ENCODE measurements at places on chromosomes 4 and X. TPM values are rescaled to one million over a fixed set of nuclear protein-coding genes. Genes with fewer than 3 reads are reported as not detected.

The PCDH10 gene
- total RNA-seq: 0.51 TPM

The SRPX2 gene
- total RNA-seq: 1.3 TPM

The RAB40AL gene
- 0.30 TPM for total RNA-seq

The PAK3 gene
- 5.2 TPM for total RNA-seq

The PF4V1 gene
- total RNA-seq: not detected

The TKTL1 gene
- total RNA-seq: 1.1 TPM

The MTMR8 gene
- not detected for total RNA-seq

The SERPINA7 gene
- not detected for total RNA-seq

GRCh38 chr4:169341490-169341889 is 70.7 kb upstream of the SH3RF1 start:
- no peaks in the 10 kb centered on the region for H3K27me3 ChIP-seq
- peak overlapping the region; percentile 50 for H3K27ac ChIP-seq
- DNase-seq: peak; percentile 86

GRCh38 chr4:47386561-47387235 is 76.8 kb downstream of the COMMD8 start:
- no peaks in the 10 kb centered on the region for H3K4me1 ChIP-seq
- H3K27ac ChIP-seq: no peak overlapping the region
- no peak for DNase-seq

DNA sequence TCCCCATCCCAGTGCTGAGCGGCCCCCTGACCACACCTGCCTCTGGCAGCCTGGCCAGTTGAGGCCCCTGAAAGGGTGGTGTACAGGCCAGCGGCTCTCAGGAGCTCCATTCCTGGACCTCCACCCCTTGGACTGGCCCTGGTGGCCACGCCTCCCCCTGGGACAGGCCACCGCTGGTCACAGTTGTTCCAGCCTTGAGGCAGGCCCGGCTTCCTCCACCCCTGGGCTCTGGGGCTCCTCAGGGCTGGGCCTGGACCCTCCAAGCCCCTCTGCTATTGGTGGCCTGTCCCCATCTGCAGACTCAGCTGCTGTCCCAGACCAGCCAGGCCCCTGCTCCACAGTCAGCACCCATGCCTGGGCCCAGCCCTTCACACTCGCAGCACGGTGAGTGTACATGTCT is 93.2 kb upstream of the NKX1-1 start:
- no peak overlapping the region for H3K27ac ChIP-seq
- no peaks in the 10 kb centered on the region for H3K4me1 ChIP-seq
- H3K4me3 ChIP-seq: no peak overlapping the region
- H3K36me3 ChIP-seq: no peaks in the 10 kb centered on the region

GRCh38 chrX:68396953-68397352 is 36.3 kb downstream of the OPHN1 start:
- DNase-seq: peak; percentile 4
- no peak overlapping the region for H3K4me3 ChIP-seq

GRCh38 chr4:122479935-122480416 is 23.5 kb upstream of the IL2 start:
- no peaks in the 10 kb centered on the region for H3K36me3 ChIP-seq
- H3K27ac ChIP-seq: no peak overlapping the region

DNA sequence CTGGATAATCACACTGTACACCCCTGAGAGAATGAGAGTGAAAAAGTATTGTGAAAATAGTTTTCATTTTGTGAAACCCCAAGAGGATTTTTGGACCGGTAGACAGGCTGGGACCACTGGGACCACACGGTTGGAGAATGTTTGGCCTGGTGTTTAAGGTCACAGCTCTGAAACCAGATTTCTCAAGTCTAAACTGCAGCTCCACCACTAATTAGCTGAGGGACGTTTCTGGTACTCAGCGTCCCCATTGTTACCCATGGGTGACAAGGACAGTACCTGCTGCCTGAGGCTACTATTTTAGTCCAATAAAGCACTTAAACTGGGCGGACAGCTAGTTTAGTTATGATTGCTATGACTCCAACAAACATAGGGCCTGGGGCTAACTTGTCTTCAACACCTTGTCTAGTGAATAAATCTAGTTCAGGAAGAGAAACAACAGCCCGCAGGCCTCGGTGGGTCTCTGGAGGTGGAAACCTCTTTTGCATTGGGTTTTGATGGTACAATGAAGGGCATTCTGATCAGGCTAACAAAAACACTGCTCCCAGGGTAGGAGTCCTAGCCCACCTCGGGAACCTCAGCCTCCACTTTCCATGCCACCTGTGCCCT is 509 bp upstream of the USP11 start:
- no peak for DNase-seq
- no peaks in the 10 kb centered on the region for H3K36me3 ChIP-seq
- no peaks in the 10 kb centered on the region for H3K27me3 ChIP-seq

- H3K27ac ChIP-seq: no peak overlapping the region
- no peaks in the 10 kb centered on the region for H3K36me3 ChIP-seq
- no peaks in the 10 kb centered on the region for H3K27me3 ChIP-seq
- DNase-seq: no peak
- H3K4me1 ChIP-seq: no peaks in the 10 kb centered on the region
- H3K4me3 ChIP-seq: no peak overlapping the region
Observed at GRCh38 chr4:60128888-60129287, 1071.2 kb upstream of the ADGRL3 start.

DNA sequence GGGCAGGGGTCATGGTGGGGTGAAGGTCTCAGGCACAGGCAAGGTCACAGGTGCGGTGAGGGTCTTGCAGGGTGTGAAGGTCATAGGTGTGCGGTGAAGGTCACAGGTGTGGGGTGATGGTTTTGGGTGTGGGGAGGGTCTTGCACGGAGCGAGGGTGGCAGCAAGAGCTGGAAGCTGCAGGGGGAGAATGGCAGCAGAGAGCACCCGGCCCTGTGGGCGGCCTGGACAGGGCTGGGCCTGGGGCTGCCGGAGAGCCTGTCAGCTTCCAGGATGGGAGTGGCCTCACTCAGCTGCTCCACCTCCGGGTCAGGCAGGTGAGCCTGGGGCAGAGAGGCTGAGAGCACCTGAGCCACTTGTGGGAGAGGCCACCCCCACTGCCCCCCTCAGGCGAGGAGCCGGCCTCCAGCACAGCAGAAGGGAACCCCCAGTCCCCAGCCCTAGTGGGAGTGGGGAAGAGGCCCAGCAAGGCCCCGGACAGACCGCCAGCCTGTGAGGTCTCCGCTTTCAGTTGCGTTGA is 1.5 kb downstream of the MSANTD1 start:
- H3K4me1 ChIP-seq: no peaks in the 10 kb centered on the region
- H3K27ac ChIP-seq: no peak overlapping the region
- H3K27me3 ChIP-seq: no peaks in the 10 kb centered on the region
- no peak for DNase-seq

DNA sequence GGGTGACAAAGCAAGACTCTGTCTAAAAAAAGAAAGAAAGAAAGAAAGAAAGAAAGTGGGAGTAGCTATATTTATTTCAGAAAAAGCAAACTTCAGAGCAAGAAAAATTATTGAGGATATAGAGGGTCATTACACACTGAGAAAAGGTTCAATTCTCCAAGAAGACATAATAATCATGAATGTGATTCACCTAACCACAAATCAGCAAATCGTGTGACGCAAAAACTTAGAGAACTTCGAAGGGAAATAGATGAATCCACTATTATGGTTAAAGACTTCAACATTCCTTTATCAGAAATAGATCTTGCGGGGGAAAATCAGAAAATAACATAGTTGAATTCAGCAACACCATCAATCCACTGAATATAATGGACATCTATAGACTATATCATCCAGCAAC is 219.3 kb upstream of the LDB2 start:
- no peak overlapping the region for H3K4me3 ChIP-seq
- no peaks in the 10 kb centered on the region for H3K4me1 ChIP-seq
- H3K27me3 ChIP-seq: no peaks in the 10 kb centered on the region
- no peak for DNase-seq
- H3K27ac ChIP-seq: no peak overlapping the region

DNA sequence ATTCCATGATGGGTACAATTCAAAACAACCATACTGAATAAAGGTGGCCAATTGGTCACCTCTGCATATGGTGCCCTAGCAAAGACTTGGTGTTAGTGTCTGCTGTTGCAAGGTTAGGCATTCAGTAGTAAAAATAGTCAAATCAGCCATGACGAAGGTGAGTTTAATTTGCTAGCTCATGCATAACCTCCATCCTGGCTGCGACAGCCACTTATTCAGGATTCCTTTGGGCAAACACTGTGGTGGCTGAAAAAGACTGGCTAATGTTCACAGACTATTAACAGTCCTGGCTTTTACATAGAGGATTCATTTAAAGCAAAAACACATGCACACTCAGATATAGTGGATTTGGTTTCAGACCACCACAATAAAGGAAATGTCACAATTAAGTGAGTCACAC is 34.8 kb upstream of the MAP9 start:
- H3K36me3 ChIP-seq: no peaks in the 10 kb centered on the region
- DNase-seq: no peak
- no peak overlapping the region for H3K27ac ChIP-seq
- no peak overlapping the region for H3K4me3 ChIP-seq
- no peaks in the 10 kb centered on the region for H3K4me1 ChIP-seq
- no peaks in the 10 kb centered on the region for H3K27me3 ChIP-seq

DNA sequence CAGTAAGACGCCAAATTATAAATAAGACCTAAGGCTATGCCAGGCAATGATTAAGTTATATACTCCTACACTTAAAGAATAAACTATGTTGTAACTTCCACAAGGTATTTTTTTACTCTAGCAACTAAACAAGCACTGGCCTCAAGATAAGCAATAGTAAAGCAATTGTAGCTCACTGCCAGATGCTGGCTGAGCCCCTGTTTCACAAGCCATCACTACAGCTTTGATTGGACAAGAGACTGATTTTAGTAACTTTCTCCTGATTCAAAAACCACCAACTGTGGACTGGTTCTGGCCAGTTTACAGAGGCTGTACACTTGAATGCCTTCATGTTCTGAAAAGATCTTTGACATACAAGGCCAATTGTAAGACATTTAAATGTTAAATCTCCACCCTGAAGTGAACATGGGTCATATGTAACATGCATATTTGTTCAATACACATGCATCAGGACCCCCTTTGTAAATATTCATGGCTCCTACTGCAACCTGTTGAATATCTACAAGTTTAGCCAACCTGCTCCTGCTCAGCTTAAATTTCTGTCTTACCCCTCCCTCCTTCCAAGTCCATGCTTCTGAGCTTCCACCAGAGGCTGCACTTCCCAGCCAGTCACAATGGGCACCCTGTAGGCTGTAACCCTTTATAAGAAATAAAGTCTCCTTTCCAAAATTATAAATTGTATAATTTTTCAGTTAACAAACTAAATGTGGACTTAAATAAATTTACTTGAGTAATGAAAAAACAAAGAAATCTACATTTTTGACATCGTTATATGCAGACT is 423.6 kb downstream of the ANKRD50 start:
- H3K36me3 ChIP-seq: no peaks in the 10 kb centered on the region
- DNase-seq: no peak
- no peaks in the 10 kb centered on the region for H3K4me1 ChIP-seq
- H3K4me3 ChIP-seq: no peak overlapping the region

- H3K4me1 ChIP-seq: no peaks in the 10 kb centered on the region
- H3K27ac ChIP-seq: no peak overlapping the region
- peaks cover 2% of the 10 kb centered on the region for H3K36me3 ChIP-seq
- H3K27me3 ChIP-seq: no peaks in the 10 kb centered on the region
Observed at GRCh38 chr4:122170775-122171174, 18.6 kb downstream of the BLTP1 start.

- no peak for DNase-seq
- H3K36me3 ChIP-seq: no peaks in the 10 kb centered on the region
- H3K4me1 ChIP-seq: peaks cover 11% of the 10 kb centered on the region
- no peak overlapping the region for H3K4me3 ChIP-seq
- H3K27ac ChIP-seq: no peak overlapping the region
- no peaks in the 10 kb centered on the region for H3K27me3 ChIP-seq
Observed at GRCh38 chr4:125956276-125956675, 641.5 kb downstream of the FAT4 start.

DNA sequence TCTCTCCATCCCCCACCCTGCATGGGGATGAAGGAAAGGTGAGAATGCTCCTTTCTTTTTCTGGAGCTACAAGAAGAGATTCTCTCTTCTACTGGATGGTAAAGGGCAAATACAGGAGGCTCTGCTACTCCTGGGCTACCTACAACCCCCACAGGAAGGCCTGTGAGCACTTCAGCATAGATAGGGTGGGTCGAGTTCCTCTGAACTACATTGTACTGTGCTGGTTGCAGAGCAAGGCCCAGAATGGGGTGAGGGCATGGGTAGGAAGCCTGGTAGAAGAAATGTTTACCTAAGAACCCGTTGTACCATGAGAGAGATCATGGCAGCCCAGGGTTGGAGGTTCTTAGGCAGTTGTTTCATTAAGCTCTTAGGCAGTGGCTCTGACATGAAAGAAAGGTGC is 510.4 kb downstream of the MID1IP1 start:
- no peaks in the 10 kb centered on the region for H3K4me1 ChIP-seq
- no peaks in the 10 kb centered on the region for H3K36me3 ChIP-seq
- no peak for DNase-seq
- no peak overlapping the region for H3K27ac ChIP-seq

DNA sequence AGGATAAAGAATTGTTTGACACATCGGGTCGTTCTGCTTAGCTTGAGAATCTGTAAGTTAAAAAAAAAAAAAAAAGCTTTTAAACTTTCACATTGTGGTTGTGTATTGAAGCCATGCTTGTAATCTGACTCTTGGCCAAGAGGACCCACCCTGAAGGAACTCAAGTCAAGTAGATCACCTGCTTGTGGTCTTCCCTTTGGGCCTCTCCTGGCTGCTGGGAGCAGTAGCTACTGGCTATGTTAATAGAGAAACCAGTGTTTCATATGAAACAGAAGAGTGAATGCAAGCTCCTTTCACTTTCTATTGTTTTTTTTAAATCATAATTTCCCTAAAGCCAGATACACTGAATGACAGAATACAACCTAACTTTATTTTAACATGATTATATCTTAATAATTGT is 402.4 kb upstream of the NDST4 start:
- no peak overlapping the region for H3K4me3 ChIP-seq
- H3K27me3 ChIP-seq: no peaks in the 10 kb centered on the region
- peak; percentile 65 for DNase-seq
- H3K27ac ChIP-seq: no peak overlapping the region
- H3K36me3 ChIP-seq: no peaks in the 10 kb centered on the region
- peaks cover 14% of the 10 kb centered on the region for H3K4me1 ChIP-seq

DNA sequence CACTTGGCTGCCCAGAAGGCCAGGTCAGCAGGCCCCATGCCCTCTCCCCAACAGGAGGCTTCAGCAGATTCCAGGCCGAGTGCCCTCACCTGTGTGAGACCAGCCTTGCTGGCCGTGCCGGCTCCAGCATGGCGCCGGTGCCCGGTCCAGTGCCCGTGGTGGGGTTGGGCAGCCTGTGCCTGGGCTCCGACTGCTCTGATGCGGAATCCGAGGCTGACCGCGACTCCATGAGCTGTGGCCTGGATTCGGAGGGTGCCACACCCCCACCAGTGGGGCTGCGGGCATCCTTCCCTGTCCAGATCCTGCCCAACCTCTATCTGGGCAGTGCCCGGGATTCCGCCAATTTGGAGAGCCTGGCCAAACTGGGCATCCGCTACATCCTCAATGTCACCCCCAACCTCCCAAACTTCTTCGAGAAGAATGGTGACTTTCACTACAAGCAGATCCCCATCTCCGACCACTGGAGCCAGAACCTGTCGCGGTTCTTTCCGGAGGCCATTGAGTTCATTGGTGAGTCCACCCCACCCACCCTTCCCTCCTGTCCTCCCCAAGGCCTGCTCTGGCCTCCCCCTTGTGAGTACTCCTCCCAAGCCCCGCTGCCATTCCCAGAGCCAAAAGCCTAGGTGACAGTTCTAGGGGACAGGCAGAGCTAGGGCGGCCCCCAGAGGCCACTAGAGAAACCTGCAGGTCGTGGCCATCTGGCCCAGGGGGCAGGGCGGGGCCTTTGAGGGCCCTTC is 2.3 kb downstream of the DUSP9 start:
- no peak overlapping the region for H3K4me3 ChIP-seq
- no peaks in the 10 kb centered on the region for H3K4me1 ChIP-seq
- H3K27me3 ChIP-seq: no peaks in the 10 kb centered on the region
- no peaks in the 10 kb centered on the region for H3K36me3 ChIP-seq
- peak; percentile 65 for DNase-seq
